Activated CD4-positive, alpha-beta T cell treated with anti-CD3 and anti-CD28 coated beads for 1 hour (primary cell): ENCODE measurements at places on chromosomes 1 and 21.

DNA sequence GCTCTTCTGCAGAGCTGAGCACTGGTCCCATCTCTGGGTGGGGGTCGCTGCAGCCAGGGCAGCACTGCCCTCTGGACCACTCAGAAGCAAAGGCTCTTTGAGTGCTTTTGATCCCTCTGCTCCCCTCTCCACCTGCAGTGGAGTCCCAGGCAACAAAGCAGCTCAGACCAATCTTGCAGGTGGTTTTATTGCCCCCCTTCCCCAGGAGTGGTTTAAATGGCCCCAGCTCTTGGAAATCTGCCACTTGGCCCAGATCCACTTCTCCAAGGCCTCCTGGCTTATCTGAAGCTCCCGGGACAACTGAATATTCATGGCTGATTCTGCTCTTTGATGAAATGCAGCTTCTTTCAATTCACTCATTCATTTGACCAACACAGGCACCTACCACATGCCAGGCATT, 2.7 kb downstream of the STUM start:
- no peak for DNase-seq

GRCh38 chr1:172898866-172899265, 151.9 kb downstream of the TNFSF18 start:
- no peak for DNase-seq

DNA sequence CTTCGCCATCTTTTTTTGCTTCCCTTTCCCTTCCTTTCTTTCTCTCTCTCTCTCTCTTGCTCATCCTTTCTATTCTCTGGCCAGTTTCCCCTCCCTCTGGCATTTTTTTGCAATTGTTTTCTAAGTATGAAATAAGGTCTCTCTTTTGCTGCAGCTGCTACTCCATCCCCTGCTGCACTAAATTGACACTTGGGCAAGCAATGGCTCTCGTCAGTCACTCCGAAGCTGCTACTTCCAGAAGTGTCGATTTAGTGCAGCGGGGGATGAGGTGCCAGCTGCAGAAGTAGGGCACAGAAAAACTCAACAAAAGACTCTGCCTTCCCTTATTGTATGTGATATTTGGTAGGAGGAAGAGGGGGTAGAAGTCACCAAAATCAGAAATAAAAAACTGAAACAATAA, 642.3 kb downstream of the RWDD3 start:
- no peak for DNase-seq

DNA sequence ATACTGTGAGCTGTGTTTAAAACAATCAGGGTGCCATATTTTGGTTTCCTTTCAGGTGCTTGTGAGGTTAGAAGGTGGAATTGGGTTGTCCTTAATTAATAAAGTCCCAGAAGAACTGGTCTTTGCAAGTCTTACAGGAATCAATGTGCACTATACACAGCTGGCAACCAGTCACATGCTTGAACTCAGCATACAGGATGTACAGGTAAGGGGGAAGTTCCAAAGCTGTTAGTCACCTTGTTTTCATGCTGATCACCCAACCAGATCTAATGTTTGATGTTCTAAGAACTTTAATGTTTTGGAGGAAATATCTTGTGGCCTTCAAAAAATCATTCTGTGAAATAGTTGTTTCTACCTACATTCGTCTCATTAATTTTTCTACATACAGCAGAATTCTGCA, 156.3 kb downstream of the VPS13D start:
- no peak for DNase-seq

- no peak for DNase-seq
Measured at GRCh38 chr1:157092831-157093230, 6.8 kb downstream of the ETV3L start.

DNA sequence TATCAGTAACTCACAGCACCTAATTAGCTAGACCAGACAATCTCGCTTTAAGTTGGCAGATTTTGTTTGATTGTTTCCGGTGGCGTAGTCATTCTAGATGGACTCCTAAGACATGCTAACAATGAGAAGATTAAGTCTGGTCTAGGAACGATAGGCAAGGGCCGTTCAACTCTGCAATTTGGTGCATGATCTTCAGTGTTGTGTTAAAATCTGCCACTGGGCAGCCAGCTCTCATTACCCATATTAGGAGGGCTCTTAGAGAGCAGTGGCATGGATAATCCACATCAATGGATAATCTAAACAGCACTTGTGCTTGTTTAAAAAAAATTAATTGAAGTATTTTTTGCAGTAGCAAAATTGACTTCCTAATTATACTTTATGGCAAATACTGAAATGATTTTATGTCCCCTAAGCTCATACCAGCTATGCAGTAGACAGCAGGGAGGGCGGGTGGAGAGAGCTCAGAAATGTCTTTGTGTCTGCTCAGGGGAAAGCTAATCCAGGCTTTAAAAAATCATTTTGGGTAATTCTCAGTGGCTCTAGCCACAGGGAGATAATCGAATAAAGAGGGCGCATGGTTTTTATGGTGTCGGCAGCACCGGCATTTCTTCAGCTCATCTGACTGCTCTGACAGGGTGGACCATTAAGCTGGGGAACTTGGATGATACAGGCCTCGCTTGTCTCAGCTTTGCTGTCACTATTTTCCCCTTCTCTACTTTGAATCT, 48.5 kb upstream of the IKBKE start:
- no peak for DNase-seq

DNA sequence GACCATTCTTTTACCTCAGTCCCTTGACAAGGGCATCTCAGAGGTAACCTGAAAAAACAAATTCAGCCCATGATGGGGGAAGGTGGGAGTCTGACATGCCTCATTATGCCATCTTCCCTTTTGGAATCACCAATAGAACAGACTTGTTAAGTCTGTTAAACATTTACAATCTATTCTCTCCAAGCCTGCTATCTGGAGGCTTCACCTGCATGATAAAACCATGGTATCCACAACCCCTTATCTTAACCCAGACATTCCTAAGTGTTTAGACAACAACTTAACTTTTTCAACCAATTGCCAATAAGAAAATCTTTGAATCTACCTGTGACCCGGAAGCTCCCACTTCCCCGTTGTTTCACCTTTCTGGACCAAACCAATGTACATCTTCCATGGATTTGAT, 233.0 kb upstream of the CACYBP start:
- no peak for DNase-seq

DNA sequence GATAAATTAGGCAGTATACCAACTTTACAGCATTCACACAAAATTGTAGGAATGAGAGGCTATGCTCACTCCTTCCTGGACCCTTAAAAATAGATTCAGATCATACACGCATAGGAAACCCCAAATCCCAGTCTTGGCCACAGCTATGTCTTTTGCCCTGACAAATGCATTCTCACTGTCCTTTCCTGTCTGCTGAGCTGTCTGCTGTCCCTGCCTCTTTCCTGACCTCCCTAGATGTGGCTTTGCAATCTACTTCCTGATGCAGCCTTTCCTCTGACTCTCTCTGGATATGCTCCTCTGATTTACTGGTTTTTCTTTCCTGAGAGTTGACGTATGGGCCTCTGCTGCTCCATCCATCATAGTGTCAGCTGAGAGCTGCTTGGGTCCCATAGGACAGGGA, 59.8 kb upstream of the SLC35F3 start:
- DNase-seq = no peak

GRCh38 chr1:160338580-160338979, 4.5 kb downstream of the COPA start:
- DNase-seq = no peak
